Spleen (tissue), 13 donors: ENCODE measurements at places on chromosomes 7 and 10. TPM values are rescaled to one million over a fixed set of nuclear protein-coding genes. Genes with fewer than 3 reads are reported as not detected.

The TFPI2 gene
- 2.0 TPM for total RNA-seq

The PRSS37 gene
- not detected for total RNA-seq

The JCAD gene
- total RNA-seq: 1.2 TPM

The EBF3 gene
- total RNA-seq: not detected

The PPP1R9A gene
- total RNA-seq: 13.7 TPM

The TYW1B gene
- total RNA-seq: 4.4 TPM

The TMEM213 gene
- total RNA-seq: not detected

The RBM20 gene
- 0.72 TPM for total RNA-seq

The HTR5A gene
- not detected for total RNA-seq

The TAS2R41 gene
- total RNA-seq: not detected

DNA sequence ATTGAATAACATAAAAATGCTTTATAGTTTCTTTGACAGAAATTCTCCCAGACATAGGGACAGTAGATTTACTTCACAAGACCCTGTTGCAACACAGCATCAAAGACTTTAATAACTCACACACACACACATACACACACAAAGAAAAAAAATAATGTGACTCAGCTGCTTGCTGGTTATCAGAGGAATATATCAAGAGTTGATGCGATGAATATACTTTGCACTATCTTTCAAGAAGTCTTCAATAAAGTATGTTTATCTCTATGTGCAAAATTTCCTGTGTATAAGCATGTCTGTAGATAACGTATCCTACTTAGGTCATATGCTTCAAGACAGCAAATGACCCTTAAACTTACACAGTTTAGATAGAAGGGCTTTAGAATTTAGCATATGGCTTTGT is 243.1 kb downstream of the ARL4A start:
- no peak for DNase-seq

- no peak for DNase-seq
These were observed 61.3 kb downstream of the CD36 start for GRCh38 chr7:80699721-80700256.

DNA sequence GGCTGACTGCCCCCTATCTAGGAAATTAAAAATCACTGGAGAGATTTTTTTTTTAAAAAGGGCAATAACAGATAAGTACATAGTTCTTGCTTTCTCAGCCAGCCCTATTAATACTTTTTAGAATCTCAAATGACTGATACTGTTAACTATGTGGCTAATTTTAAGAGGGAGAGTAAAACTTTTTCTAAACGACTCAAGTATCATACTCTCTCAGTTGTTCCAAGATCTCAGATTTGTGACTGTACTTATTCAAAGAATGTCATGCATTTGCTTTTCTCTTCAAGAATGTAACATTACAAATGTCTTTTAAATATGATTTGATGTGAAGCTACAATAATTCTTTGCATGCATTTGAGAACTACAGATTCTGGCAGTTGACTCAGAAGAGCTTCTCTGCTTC is 55.4 kb upstream of the RAB11FIP2 start:
- no peak for DNase-seq

DNA sequence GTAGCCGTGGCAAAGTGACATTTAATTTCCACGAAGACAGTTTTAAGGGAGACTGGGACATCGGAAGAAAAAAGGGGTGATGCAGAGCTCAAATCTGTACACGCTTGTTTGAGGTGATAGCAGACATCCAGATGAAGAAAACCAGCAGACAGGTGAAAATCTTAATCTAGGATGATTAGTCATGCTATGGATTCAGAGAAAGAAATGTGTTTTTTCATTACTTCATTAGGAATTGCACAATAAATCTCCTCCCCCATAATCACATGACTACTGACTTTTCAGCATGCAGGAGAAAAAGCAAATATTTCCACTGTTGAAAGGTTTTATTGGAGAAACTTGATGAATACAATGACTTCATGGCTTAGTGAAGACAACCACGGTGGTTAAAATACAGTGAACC is 2.5 kb downstream of the NUDT5 start:
- no peak for DNase-seq

DNA sequence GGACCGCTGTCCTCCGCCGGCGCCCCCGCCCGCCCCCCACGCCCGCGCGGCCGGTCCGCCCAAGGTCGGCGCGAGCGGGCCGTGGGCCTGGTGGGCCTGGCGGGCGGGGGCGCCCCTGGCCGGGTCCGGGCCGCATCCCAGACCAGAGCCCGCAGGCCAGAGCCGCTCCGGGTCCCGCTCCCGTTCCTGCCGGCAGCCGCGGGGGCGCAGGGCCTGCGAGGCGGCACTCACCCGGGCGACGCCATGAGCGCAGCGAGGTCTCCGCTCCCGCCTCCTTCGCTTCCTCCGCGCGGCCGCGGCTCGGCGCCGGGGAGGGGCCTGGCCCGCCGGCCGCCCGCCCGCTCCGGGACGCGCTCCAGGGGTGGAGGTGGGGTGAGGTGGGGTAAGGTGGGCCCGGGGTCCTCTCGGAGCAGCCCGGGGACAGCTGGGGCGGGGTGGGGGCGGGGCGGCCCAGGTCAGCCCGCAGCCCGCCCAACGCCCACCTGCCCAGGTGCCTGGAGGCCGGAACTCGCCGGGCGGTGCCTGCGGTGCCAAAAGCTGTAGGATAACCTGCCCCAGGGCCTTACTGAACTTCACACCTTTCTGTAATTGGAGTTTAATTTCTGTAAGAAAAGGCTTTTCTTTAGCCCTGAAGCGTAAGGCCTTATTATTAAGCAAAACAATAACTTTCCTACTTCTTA is at the start of gene URGCP:
TSS of gene URGCP (minus strand) at position 266 of the 680 bp plus-strand sequence. CDS start at position 245, 21 bp downstream.
- peak; percentile 92 for DNase-seq

GRCh38 chr7:11592699-11593098 is 239.3 kb downstream of the THSD7A start:
- no peak for DNase-seq

DNA sequence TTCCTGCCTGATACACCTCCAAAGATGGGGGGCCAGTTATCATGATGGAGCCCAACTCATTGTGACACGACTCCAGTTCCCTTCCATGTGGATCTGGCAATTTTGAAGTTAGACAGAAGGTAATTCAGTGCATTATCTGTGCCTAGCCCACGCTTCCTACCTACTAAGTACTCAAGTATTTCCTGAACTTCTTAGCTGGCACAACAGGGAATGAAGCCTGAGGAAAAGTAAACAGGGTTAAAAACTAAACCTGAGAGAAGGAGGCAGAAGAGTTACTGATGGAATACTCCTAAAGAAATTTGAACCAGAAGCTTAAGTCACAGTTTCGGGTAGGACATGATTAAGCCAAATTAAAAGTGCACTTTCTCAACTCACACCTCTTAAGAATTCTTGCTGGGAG is 1.1 kb upstream of the SEC31B start:
- no peak for DNase-seq

DNA sequence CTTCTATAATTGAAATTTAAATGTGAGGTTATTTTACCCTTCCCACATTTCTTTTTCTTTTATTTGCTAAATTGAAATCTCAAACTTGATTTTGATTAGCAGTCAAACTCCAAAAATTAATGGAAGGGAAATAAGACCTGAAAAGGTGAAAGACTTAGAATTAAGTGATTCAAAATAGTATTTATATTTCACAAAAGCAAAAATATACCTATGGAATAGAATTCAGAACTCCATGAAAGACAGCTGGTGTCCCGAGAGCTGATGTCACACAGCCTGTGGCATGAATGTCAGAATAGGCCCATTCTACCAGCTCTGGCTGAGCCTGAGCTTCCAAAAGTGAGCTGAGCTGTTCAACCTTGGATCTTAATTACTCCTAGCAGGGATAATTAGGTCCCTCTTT is at the start of gene FAM24A:
TSS of gene FAM24A (plus strand) at position 301 of the 400 bp plus-strand sequence. CDS start 1,025 bp downstream, outside the sequence.
- DNase-seq: no peak
